Esophagus mucosa (tissue), 1 donor: ENCODE measurements at places on chromosomes 12 and 14. TPM values are rescaled to one million over a fixed set of nuclear protein-coding genes. Genes with fewer than 3 reads are reported as not detected.

The AQP6 gene
- not detected for total RNA-seq

The TSPAN19 gene
- not detected for total RNA-seq

DNA sequence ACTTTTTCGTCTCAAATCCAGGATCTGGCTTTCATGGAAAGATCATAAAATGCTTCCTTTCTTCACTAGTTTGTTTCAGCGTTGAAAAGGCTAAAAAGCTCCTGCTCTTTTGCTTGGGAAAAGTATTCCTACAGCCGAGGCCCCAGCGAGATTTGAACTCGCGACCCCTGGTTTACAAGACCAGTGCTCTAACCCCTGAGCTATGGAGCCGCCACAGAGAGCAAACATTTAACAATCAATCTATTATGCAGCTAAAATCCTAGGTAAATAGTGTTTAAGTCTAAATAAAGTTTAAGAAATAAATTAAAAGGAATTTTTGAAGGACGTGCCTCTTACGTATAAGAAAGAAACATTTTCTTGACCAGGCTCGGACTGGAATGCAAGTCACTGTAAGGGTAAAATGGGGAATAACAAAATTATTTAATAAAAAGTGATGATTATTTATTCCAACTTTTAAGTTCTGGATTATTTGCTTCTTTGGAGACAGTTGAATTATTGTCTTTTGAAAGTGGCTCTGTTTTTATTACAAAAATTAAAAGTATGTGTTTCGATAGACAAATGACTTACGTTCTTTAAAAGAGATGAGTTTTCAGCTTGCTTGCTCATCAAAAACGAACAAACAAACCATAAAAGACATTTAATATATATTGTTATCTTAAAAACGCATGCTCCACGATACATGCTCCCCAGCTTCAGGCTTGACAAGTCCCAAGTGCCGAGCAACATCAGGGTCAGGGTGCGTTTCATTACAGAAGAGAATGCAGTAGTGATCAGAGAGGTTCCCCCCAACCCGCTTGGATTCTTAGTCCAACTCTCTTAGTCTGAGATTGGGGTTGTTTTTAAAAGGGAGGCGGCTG is 10.2 kb downstream of the OR6S1 start:
- ATAC-seq: peak; percentile 49

The TMEM30B gene
- 14.7 TPM for total RNA-seq

The TAS2R19 gene
- 1.2 TPM for total RNA-seq

GRCh38 chr12:103422746-103423515 is 72.8 kb downstream of the C12orf42 start:
- no peak for ATAC-seq

- peak; percentile 15 for ATAC-seq
Measured at GRCh38 chr12:131034631-131035244, 81.0 kb downstream of the ADGRD1 start.

DNA sequence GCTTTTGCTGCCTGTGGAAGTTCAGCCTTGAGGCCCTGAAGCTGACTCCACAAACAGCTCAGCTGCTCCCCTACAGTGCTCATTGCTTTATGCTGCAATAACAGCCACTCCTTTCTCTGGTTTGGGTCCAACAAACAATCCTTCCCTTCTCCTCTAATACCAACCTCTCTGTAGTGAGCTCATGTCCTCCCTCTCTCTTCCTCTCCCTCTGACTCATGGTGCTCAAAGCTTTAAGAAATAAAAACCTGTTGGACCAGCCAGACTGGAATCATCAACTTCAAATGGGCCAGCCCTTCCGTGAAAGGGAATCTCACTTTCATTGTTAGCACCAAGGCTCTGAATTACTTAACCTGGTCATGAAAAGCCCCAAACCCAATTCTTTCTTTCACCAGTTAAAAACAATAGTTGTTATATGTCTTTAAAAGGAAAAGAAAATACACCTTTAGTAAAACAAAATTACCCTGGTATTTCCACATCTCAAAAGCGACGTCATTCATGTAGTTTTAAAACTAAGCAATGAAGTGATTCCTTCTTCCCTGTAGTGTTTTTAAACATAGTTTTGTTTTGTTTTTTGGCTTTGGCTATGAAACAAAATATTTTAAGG is 126.4 kb downstream of the DUSP6 start:
- ATAC-seq: peak; percentile 99

DNA sequence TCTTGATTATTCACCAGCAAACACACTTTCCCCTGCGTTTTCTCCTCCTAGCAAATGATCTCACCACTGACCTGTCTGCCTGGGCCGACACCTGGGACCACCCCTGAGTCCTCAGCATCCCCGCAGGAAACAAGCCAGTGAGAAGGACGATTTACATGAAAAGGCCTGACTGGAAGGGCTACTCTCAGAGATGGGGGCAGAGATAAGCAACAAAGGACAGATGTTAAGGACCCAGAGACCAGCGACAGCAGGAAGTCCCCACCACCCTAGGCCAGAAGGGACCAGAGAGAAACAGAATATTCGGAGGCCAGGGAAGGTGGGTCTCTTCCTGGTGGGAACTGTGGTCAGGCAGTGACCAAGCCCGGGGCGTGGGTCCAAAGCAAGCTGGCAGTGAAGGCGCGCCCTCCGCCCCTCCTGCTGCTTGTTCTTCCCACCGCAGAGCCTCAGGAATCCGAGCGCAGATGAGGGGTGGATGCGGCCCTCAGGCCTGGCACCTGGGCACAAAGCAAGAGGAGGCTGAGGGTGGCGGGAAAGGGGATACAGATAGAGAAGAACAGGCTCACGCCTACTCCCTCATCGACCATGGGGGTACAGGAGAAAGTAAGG is 55.8 kb downstream of the STX2 start:
- no peak for ATAC-seq

GRCh38 chr12:80490329-80490728 is 46.3 kb downstream of the PTPRQ start:
- ATAC-seq: no peak

The ZNF705A gene
- total RNA-seq: not detected

DNA sequence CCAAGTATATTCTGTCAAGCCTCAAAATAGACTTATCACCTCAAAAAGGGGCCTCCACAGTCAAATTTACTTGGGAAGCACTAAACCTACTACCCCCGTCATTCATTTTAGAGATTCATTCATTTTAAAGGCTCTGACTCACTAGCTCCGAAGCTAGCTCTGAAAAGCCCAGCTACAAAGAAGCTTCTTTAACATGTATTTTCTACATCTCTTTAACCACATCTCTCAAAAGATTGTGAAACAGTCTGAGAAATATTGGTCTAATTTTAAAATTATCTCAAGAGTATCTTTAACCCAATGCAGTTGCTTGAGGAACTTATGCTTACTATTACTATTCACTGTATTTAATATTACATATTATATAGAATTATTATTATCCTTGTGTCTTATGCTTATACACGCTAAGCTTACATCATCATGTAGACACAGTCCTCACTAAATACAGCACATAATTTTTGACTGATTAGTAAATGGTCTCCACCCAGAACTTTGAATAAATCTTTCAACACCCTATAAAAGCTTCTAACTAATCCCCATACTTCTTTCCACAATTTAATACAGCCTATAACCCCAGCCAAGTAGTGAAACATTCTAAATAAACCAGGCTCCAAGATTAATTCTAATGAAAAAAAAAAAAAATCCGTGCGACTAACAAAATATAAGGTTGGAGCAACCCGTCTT is 7.8 kb downstream of the NT5DC3 start:
- ATAC-seq: peak; percentile 23

The CCDC88C gene
- 26.7 TPM for total RNA-seq

The MNAT1 gene
- total RNA-seq: 25.3 TPM

The PRH2 gene
- not detected for total RNA-seq
